ENCODE measurements at places on chromosomes 12 and 14. TPM values are rescaled to one million over a fixed set of nuclear protein-coding genes. Genes with fewer than 3 reads are reported as not detected.

DNA sequence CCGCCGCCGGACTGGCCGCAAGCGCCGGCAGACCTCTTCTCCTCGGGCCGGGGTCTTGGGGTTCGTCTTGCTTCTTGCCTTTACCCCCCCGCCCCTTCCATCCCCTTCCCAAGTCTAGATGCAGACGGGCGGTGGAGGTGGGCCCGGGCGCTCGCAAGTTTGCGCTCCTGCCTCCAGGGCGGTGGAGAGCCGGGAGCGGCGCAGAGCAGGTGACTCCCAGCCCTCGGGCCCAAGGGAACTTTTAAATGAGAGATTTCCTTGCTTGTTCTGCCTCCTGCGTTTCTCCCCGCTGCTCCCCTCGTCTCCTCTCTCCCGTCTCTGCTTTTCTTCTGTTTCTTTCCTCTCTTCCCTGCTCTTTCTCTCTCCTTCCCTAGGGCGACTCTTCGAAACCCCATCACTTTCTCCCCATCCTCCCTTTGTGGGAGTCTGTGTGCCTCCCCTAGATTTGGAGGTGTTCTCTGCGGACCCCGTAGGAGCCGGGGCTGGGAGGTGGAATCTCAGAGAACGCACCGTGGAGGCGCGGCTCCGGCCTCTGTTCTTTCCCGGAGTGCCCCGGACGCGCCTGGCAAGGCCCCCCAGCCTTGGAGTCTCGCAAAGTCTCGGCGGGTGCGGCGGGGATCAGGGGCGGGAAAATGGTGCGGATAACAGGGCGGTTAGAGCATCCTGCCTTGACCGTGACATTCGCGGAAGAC lies 114.7 kb upstream of the MYL2 start:
- DNase-seq = no peak

DNA sequence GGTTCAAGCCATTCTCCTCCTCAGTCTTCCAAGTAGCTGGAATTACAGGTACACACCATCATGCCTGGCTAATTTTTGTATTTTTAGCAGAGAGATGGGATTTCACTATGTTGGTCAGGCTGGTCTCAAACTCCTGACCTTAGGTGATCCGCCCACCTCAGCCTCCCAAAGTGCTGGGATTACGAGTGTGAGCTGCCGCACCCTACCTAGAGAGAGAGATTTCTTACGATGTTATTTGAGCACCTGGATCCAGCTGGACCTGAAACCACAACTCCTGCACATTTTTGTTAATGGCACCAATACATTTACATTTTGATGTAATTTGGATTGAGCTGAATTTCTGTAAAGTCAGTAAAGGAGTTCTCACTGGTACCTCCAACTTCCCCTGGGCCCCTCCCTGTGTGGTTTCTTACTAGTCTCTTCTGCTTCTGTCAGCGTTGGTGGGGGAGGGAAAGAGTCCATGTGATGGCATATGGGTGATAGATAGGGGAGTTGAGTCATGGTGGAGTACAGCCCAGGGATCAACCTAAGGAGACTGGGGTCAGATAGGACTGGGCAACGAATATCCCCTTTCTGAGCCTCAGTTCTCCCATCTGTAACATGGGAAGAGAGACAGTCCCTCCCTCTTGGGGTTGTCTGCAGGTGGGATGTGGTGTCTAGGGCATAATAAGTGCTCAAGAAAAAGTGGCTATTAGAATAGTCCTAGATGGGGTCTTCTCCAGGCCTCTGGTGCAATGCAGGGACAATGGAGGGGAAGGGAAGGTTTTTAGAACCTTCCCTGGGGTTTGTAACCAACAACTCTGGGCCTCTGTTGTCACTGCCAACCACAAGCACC lies 83.3 kb upstream of the MED13L start:
- no peak for DNase-seq

DNA sequence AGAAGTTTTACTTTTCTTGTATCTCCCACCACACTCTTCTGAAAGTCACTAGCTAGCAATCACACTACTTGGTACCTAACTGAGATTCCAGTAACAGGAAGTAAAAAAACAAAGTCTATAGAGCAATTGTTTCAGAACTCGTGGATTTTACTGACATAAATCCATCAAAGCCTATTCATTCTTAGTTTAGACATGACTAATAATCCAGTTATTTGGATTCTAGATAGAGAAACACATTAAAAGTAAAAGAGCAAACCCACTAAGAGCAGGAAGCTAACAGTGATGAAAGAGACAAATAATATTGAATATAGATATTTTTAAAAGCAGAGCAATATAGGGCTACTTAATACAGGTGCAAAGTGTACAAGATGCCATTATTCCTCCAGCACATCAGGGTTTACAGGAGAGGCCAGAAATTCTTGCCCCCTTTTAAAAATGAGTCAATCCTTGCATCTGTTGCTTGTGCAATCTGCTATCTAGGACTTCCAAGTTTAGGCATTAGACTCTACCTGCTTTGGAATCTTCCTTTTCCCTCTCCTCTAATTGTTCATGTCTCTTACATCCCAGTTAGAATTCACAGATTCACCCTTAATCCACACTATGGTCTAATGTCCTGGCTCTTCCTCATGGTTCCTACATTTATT lies 6.0 kb downstream of the HEATR5A start:
- no peak for DNase-seq

Gene CISTR
- total RNA-seq = 2.4 TPM

Gene PTGER2
- 0.47 TPM for total RNA-seq

Gene KRT80
- not detected for total RNA-seq

Gene CCDC60
- not detected for total RNA-seq

Gene KCNA5
- total RNA-seq = 2.2 TPM

Data from left ventricle myocardium superior (tissue), 1 donor.